Hepatic stellate cell (primary cell): ENCODE measurements at places on chromosomes 12 and 14.

GRCh38 chr12:62379026-62379722 lies 87.5 kb upstream of the MON2 start:
- DNase-seq: no peak

DNA sequence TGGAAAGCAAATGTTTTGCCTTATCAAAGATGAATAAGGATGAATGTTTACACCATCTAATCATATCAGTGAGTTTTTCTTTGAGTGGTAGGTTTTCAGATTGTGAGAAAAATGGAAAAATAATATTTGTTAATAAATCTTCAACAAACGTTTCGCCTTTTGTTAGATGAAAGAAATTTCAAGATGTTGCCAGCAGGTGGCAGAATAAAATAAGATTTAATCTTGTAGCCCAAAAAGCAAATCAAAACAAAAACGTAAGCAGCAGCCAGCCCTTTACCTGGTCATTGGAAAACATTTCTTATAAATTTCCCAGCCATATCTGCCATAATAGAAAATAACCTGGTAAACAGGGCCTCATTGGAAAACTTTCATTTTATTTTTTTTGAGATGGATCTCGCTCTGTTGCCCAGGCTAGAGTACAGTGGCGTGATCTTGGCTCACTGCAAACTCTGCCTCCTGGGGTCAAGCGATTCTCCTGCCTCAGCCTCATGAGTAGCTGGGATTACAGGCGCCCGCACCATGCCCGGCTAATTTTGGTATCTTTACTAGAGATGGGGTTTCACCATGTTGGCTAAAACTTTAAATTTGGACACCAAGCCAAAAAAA lies 15.4 kb upstream of the TMEM120B start:
- peak; percentile 52 for DNase-seq

DNA sequence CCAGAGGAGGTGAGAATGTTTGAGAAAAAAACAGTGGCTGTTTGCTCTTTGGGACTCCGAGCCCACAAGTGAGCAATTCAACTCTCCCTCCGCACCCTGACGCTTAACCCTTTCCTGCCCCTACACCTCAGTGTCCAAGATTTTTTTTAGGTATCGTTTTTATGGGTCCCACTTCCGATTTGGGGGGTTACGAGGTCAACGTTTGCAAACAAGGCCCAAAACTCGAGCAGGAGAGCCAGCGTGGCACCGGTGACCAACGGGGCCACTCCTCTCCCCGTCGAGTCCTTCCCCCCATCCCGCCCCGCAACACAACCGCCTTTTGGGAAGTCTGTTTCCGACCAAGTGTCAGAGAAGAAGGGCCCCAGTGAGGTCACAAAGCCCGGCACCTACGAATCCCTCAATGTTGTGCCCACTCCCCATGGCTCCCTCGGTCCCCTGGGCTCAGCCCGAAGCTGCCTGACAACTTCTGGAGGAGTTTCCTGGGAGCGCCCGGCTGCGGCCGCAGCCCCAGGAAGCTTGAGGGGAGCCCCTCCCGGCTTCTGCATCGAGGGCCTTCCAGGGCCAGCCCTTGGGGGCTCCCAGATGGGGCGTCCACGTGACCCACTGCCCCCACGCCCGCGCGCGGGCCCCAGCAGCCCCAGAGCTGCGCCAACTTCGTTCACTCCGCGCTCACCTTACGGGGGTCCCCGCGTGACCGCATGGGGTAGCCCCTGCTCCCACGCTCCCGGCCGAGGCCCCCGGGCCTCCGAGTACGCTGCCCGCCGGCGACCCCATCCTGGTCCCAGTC lies 1.2 kb downstream of the CDK2AP1 start:
- peak; percentile 44 for DNase-seq

GRCh38 chr14:52781629-52782028 lies 9.8 kb downstream of the GNPNAT1 start:
- no peak for DNase-seq

- DNase-seq: no peak
These were observed 3.7 kb upstream of the TRPV4 start for GRCh38 chr12:109836916-109837315.
